Left lung (tissue), 14 donors: ENCODE measurements at places on chromosomes 1 and 21.

DNA sequence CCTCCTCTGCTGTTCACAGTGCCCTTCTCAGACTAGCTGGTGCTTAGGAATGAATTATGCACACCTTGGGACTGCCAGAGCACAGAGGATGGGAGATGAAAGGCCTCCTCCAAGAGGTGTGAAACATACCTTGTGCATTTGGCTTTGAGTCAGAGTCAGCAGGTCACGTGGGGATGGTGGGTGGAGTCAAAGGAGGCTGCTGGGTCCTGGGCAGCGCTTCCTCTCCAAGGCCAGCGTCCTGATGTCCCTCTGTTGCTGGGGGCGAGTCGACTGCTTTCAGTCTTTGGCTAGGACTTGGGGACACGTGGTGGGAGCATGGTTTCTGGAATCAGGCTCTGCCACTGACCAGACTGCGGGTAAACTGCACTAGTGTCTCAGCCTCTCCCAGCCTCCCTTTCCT, 91.2 kb downstream of the AJAP1 start:
- no peak for DNase-seq

DNA sequence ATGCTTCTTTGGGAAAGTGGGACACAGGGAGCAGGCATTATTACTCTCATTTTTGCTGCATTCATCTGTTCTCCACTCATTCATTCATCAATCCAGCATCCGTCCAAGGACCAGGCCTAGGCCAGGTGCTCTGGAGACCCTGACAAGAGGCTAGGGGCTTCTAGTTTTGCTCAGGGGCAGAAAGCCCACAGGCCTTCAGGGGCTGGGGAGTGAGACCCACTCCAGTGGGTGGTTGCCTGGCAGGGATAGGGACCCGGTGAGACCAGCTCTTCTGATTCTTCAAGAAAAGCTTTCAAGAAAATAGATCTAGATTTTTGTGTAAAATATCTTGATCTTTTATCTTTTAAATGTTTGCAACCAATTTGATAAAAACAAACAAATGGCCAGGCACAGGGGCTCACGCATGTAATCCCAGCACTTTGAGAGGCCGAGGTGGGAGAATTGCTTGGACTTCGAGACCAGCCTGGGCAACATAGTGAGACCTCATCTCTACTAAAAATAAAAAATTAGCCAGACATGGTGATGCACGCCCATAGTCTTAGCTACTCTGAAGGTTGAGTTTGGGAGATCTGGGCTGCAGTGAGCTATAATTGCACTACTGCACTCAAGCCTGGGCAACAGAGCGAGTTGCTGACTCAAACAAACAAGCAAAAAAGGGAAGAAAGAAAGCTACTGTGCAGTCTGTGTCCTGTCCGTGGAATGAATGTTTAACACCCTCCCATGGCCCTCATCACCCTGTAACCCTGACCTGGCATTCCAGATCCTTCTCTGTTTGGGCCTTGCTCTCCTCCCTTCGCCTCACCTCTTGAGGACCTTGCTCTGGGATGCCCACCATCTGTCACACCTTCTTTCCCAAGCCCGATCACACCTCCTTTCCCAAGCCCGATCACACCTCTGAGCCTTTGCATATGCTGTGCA, 17.3 kb upstream of the LRP8 start:
- DNase-seq: no peak

DNA sequence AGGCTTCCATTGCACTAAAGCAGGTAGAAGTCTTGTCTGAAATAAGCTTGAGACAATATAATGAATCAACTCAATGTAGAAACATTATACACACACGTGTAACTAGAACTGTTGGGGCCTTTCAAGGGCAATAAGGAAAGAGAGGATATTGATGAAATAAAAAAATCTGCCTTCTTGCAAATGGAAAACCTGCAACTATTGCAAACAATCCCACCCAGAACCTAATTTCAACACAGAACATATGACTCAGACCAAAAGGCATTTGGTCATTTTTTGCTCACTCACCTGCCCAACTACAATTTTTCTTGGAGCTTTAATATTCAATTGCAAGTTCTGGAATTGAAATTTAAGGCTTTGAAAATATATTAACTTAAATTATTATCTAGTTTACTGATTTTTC, 900.1 kb downstream of the TTLL7 start:
- DNase-seq: no peak

- no peak for DNase-seq
Measured at GRCh38 chr1:41616563-41616962, 132.1 kb upstream of the EDN2 start.

DNA sequence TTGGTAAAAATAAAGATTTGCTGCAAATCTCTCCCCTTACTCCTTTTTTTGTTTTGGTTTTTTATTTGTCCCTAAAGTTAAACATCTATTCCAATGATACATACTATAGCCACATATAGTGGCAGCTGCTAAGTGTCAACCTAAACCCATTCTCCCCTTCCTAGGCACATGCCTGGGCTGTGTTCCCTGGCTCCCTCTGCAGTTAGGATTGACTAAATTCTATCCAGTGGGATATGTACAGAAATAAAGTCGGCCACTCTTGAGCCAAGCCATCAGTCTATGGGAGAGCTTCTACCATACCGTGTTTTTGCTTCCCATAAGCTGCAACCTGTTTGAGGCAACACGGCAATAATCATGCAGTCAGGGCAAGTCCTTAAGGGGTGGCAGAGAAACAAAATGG, 23.6 kb downstream of the MCOLN3 start:
- no peak for DNase-seq

DNA sequence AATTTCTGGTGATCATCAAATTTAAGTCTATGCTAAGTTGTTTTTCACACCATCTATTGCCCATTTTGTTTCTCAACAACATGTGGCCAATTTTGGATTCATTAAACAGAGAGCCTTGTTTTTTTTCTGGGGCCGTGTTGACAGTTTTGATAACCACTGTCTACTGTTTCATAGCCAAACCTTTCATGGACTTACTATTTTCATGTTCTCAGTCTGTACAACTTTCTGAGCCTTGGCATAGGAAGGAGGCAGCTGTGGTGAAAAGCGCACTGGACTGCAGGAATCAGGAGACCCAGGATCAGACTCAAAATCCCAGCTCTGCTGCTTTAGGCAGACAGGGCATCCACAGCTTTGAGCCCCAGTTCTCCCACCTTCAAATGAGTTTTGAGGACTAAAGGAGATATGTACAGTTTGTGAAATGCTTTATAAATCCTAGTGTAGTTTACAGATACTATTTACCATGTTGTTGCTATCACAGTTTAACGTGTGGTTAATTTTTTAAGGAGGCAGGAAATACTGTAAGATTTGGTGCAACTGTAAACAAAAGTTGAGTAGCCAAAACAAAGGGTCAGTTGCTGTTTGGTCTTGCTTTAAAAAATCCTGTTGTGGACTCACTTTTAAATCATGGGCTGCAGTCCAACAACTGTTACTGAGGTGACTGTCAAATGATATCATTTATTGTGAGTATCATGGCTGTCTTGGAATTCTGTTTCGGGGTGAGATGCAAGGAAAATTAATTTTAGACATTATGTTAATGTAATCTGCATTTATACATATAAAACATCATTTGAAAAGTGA, 2.9 kb downstream of the MACO1 start:
- DNase-seq: no peak

- no peak for DNase-seq
Measured at GRCh38 chr1:94096797-94097549, 24.0 kb downstream of the ABCA4 start.
